ENCODE measurements at places on chromosomes 4 and X.
A peak's percentile ranks its signal among the peaks of the same experiment; 100 is the strongest.

DNA sequence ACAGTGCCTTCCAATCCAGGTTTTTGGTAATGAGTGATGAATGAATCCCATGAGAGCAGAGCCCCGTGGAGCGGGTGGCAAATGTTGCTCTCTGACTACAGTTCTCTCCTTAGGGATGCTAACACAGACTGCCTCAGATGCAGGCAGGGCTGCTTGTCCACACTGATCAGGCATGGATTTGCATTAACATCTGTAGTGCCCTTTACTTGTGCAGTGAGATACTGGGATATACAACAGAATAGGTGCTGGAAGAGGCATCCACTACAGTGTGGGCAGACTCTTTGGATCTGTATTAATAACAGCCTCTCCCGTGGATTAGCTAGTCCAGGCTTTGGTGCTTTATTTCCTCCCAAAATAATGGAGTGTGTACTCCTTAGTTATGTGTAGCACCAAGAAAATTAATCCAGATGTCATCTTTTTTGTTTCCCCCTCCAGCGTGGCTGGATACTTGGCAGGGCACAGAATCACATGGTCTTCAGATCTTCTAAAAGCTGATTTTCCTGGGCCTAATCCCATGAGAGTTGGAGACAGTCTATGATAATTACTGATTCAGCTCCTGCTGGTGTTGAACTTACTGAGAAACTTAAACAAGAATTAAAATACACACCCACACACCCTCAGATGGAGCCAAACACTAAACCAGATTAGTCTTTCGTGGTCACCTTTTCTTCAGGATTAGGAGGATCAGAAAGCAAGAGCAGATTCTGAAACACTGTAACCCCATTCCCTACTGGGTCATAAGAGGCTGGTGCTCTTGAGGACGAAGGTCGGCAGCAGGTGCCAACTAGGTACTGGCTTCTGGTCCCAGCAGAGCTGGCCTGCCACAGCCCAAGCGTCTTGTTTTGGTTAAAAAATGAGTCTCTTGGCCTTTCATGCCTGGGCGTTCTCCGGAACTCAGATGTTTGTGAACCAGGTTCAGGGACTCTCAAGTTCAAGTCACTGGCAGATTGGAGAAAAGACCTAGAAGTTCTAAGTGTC lies 23.1 kb upstream of the NAP1L5 start:
- DNase-seq: no peak

- DNase-seq: no peak
Observed at GRCh38 chr4:153497091-153497531, 31.0 kb downstream of the TMEM131L start.

GRCh38 chr4:148108766-148109165 lies 333.4 kb downstream of the NR3C2 start:
- no peak for DNase-seq

GRCh38 chr4:104915864-104916263 lies 230.8 kb upstream of the TET2 start:
- DNase-seq: no peak

- no peak for DNase-seq
Observed at GRCh38 chr4:48261281-48261680, 8.4 kb downstream of the TEC start.

DNA sequence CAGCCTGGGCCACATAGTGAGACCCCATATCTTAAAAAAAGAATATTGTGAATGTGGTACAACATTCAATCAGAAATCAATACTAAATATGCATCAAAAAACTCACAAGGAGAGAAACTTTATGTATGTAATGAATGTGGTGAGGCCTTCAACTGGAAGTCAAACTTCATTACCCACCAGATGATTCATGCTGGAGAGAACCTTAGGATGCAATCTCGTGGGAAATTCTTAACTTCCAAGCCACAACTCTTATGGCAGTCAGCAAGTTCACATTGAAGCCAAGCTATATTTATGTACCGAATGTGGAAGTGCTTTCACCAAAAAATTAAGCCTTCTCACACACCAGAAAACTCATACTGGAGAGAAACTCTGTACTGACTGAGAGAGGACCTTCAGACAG lies 84.5 kb upstream of the UXT start:
- DNase-seq: no peak

GRCh38 chr4:156976147-156976546 lies 4.5 kb upstream of the PDGFC start:
- no peak for DNase-seq

DNA sequence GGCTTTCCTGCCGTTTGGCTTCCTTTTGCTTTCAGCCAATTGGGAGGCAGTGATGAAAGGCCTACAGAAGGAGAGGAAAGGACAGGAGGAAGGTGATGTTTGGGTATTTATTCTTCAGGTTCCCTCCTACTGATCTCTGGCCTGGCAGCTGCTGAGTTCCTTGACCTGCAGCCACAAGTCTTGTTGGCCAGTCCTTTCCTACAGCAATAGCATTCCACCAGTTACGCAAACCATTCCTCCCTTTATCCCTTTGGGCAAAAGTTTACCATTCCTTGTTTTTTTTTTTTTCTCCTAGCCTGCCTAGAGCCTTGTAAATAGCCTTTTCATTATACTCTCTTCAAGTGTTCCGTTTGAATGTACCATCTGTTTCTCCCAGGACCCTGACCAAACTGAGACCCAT lies 198.1 kb upstream of the FTHL17 start:
- DNase-seq: no peak

DNA sequence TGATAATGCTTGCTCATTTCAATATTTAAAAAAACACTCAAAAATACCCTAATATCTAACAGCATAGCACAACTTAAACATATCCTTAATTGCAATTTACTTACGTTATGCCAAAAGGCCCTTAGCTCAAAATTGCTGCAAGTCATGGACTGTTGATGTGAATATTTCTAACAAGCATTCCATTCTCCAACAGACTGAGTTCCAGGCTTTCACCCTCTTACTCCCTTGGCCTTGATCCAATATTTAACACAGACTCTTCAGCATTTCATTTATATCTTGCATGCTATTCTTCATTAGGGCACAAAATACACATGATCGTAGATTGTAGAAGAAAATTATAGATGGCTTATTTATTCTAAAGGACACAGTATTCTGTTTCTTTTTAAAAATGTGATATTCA lies 96.5 kb downstream of the RNF150 start:
- no peak for DNase-seq

GRCh38 chrX:2583194-2584162 lies 82.7 kb upstream of the DHRSX start:
- DNase-seq: no peak

GRCh38 chr4:123786920-123787319 lies 390.3 kb downstream of the SPRY1 start:
- no peak for DNase-seq

DNA sequence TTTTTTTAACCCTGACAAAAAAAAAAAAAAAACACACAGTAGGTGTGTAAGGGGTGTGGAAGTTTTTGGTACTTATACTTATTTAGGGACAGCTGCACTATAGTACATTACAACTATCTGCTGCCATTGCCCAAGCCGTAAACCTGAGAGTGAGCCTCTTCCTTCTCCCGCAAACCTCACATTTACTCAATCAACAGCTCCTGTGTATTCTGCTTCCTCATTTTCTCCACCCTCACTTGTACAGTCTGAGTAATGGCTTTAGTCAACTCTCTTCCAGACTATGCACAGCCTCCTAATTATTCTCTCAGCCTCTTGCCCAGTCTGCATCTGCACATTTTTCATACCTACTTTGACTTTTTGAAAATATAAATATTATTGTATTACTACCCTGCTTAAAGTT lies 362.0 kb downstream of the ADAM29 start:
- no peak for DNase-seq

DNA sequence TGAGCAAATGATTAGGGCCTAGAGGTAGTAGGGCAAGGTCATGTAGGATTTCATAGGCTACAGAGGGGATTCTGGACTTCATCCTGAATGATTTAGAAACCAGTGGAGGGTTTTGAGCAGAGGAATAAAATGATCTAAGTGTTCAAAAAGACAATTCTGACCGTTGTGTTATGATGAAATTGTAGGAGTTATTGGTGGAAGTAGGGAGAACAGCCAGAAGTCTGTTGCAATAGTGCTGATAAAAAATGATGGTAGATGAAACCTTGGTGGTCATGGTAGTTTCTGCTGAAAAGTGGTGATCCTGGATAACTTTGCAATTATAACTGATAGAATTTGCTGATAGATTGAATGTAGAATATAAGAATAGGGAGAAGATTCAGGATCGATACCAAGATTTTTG lies 60.2 kb downstream of the MID1IP1 start:
- DNase-seq: no peak

DNA sequence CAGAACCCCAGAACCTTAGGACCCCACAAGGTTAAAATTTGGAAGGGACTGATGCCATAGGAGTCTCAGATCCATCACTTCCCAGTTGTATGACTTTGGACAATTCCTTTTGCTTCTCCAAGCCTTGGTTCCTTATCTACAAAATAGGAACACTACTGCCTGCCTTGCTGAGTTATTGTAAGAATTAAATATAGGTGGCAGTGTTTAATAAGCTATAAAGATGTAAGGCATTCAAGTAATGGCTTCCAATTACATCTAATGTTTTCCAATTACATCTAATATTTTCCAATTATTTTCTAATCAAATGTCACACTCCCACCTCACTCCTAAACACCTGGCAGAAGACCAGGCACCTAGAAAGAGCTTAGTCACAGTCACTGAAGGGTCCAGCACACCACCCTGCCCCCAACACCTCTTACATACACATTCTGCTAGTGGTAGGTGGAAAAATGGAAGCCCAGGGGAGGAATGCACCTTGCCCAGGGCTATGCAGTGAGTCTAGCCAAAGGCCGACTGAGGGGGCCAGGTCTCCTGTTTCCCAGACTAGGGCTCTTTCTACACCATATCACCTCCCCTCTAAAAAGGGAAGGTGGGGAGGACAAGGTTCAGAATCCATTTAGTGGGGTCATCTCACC lies 24.5 kb upstream of the KDM5C start:
- DNase-seq: no peak

- DNase-seq: peak; percentile 0
Observed at GRCh38 chr4:80361329-80361900, 25.9 kb downstream of the CFAP299 start.

- DNase-seq: no peak
Observed at GRCh38 chr4:175369087-175369486, 443.0 kb downstream of the GPM6A start.

- DNase-seq: no peak
Observed at GRCh38 chr4:2049811-2050210, 9.3 kb upstream of the NAT8L start.

- no peak for DNase-seq
Observed at GRCh38 chr4:72430050-72430449, 139.0 kb downstream of the ADAMTS3 start.

DNA sequence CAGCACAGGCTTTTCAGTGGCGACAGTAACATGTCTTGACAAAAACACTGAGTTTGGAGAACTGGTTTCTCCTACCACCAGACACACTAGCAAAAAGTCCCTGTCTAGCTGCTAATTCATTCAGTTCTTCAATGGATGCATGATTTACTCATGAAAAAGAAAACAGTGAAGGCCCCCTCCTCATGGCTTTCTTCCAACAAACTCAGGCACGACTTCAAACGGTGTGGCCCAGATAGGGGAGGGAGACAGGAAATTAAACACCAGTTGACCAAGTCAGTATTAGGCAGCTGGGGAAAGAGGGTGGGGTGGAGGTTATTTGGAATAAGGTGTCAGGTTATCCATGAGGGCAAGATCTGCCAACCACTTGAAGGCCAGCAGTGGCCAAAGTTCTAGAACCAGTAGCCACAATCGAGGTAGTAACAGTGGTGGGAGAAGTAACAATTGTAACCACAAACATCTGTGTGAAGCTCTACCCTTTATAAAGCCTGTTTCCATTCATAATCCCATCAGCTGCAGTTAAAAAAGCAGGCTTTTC lies 60.2 kb downstream of the SEPSECS start:
- DNase-seq: no peak

GRCh38 chr4:112231779-112232713 lies at the start of gene AP1AR:
Gene AP1AR, plus strand, starts transcription at chr4:112231787. Its CDS starts 305 bp downstream, at chr4:112232092.
- peak; percentile 29 for DNase-seq

DNA sequence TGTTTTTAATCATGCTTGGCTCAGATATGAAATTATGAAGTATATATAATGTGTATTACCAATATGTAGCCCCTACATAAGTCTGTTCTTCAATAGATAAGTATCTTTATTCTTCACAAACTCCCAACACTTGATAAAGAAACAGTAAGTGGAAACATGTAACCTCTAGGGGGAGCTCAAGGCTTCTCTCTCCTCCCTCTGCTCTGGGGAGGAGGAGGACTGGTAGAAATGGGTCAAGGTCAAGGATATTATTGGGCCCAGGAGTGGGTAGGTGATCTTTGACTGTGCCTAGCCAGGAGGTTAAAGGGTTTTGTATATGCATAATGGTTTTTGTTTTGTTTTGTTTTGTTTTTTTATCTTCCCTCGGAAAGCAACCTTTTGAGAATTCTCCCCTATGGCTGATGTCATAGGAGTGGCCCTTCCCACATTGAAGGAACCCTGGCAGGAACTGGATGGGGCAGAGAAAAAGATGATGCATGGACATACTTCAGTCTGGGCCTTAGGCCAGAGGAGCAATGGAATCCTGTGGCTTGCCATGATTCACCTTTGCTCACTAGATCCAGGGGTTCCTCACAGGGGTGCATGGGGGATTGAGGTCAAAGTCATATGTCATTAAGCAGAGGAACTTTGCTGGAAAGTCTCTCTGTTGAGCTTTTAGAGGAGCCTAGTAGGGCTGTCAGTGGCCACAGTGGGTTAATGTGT lies 460.3 kb downstream of the MID1IP1 start:
- peak; percentile 0 for DNase-seq
